Fibroblast of pulmonary artery (primary cell): ENCODE measurements at places on chromosomes 2 and 18.

GRCh38 chr2:232203936-232204335 is 174.6 kb upstream of the ALPP start:
- no peak for DNase-seq

- DNase-seq: no peak
These were observed 38.3 kb upstream of the SLC14A2 start for GRCh38 chr18:45576931-45577330.

DNA sequence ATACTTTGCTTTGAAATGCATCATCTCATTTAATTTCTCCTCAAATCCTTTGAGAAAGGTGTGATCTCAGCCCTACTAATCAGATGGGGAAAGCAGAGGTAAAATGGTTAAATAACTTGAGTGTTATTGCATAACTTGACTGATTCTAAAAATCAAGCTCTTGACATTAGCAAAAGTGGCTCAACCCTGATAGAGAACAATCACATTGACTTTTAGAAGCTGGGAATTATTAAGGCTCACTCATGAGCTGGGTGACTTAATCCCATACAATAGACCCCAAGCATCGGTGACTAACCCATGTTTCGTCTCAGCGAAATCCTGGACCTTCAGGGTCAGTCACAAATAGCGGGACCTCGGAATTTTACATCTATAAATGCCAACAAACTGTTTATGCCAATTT is 378.9 kb downstream of the NBAS start:
- DNase-seq: no peak

- DNase-seq: peak; percentile 89
These were observed 112.4 kb downstream of the FEZ2 start for GRCh38 chr2:36485521-36485920.

- DNase-seq: no peak
These were observed 11.4 kb downstream of the THNSL2 start for GRCh38 chr2:88181511-88181910.

- DNase-seq: peak; percentile 96
These were observed at the start of gene ABCB6 for GRCh38 chr2:219218732-219219701. ABCB6 (minus strand) TSS chr2:219218958; CDS start chr2:219218673, 285 bp downstream.

DNA sequence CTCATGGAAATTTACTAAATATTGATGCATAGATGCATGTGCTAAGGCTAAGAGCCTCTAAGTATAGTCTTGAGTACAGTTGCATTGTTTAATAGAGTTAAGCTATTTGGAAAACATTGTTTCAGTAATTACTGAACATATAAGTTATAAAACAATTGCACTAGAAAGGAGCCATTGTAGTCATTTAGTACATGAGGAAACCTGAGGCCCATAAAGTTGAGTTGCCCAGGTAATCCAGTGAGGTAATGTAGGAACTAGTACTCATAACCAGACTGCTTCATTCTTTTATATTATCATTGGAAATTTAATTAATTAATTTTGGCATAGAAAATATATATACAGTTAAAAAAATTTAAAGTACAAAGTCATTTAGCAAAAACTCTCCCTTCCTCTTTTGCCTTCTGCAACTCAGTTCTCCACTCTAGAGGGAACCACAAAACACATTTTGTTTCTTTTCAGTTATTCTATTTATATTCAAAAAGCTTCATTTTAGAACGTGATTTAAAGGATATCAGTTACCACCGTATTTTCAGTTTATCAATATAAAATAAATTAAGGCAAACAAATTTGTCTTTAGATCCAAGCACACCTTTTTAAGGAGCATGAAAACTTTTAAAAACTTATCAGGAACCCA is 27.8 kb upstream of the TBR1 start:
- DNase-seq: no peak

DNA sequence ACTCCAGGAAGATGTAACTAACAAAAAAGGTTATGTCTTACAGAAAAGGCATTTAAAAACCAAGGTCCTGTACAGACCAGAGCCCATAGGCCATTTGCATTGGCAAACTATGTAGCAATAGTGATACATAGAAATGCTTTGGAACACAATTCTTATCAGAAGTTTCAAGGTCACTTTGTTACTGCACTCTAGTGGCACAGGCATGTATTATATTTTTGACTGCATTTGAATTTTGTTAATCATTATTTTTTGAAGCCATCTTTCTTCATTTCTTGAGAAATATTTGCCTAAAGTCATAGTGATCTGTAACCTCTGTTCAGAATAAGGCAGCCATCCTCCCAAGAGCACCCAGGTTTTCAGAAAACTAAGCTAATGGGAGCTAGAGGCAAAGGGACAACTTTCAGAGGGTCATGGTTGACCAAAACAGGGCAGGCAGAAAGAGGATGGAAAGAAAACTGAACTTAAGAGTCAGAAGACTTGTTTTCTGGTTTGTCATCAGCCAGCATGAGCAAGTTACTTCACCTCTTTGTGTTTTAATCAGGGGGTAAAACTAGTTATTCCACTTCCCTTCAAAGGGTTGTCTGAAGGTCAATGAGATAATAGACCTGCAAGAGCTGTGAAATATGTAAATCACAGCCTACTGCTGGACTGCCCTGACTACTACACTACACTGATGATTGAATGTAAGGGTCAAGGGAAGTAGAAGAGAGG is 41.5 kb downstream of the SLC38A11 start:
- DNase-seq: peak; percentile 51

DNA sequence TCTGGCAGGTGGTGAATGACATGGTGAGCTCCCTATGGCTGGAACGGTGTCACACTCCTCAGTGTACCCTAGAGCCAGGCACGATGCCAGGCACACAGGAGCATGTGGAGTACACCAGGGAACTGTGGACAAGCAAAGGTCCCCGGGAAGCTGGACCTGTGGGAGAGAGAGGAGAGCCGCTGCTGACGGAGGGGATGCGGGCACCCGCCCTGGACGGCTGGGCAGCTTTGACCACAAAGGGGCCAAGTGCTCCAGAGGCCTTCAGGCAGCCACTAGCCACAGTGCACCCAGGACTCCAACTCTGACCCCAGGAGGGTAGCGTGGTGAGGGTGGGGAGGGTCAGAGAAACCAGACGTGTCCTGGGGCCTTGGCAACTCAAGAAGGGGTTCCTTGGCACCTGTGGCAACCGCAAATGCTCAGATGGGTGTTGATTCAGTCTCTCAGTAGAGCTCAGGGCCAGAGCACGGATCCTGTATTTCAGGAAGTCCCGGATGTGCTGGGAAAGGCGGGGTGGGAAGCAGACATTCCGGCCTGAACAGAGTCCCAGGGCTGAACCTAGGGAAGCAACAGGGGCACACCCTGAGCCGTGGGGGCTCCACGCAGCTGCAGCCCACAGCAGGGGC is 2.3 kb upstream of the MAB21L4 start:
- DNase-seq: no peak

DNA sequence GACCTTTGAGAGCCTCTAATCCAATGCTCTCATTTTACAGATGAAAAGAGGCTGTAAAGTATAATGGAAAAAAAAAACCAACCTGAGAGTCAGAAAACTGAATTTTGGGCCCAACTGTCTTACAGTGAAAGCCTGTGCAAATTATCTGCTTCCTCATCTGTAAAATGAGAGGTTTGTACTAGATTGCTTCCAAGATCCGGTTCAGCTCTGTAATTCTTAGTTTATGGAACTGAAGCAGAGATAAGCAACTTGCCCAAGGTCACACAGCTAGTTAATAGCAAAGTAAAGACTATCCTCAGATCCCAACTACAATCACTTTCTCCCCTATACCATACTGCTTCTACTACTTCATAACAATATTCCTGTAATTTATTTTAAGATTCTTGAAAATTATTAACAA is 6.3 kb downstream of the TLK1 start:
- DNase-seq: no peak

DNA sequence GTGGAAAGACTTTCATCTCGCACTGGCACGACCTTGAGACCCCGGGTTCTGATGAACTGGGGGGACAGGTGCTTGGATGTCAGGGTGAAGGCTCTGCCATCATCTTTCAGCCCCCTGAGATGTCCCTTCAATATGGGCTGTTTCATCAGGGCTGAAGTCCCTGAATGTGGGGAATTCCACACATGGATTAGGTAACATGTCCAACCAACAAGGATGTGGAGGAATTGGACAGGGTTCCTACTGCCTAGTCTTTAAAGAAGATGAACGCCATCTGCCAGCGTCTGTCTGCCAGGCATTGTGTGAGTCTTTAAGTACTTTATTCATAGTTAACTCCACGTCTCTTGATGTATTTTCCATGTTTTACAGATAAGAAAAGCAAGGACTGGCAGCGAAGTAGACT is 5.9 kb upstream of the GRHL1 start:
- DNase-seq: peak; percentile 5
